Tibial nerve (tissue), 4 donors: ENCODE measurements at places on chromosomes 12 and 14.

GRCh38 chr12:119075918-119076317 lies 94.6 kb downstream of the SRRM4 start:
- no peaks in the 10 kb centered on the region for H3K27me3 ChIP-seq
- H3K4me1 ChIP-seq: no peaks in the 10 kb centered on the region
- no peak for DNase-seq
- H3K36me3 ChIP-seq: no peaks in the 10 kb centered on the region
- H3K4me3 ChIP-seq: no peak overlapping the region

DNA sequence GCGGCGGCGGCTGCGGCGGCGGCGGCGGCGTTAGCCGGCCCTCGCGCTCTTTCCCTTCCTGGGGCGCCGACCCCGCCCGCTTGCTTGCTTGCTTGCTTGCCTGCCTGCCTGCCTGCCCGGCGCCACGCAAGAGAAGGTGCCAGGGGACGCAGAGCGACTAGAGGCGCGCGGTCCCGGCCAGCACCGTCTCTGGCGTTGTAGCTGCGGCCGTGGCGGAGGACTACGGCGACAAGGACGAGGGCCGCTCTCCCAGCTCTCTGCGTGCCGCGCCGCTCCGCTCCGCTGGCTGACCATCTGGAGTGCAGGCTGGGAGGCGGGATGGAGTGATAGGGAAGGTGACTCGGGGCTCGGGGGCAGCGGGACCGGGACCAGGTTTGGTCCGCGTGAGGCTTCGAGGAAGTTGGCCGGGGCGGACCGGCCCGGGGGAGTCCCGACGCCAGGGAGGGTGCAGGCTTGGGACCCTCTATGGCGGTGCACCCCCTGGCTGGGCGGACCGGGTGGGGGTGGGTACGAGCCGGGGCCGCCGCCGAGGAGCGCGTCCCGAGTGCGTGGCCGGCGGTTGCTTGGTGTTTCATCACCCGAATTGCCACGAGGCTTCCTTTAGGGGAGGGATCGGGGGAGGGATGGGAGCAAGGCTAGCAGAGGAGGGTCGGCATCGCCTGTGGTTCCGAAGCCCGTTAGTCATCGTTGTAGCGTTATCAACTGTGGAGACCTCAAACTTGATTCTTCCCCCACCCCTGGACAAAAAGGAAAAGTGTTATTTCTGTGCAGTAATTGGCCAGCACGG lies 471 bp downstream of the XPOT start:
- peak overlapping the region; percentile 86 for H3K27ac ChIP-seq
- peak overlapping the region; percentile 99 for H3K4me3 ChIP-seq
- H3K36me3 ChIP-seq: no peaks in the 10 kb centered on the region
- H3K4me1 ChIP-seq: peaks cover 7% of the 10 kb centered on the region

DNA sequence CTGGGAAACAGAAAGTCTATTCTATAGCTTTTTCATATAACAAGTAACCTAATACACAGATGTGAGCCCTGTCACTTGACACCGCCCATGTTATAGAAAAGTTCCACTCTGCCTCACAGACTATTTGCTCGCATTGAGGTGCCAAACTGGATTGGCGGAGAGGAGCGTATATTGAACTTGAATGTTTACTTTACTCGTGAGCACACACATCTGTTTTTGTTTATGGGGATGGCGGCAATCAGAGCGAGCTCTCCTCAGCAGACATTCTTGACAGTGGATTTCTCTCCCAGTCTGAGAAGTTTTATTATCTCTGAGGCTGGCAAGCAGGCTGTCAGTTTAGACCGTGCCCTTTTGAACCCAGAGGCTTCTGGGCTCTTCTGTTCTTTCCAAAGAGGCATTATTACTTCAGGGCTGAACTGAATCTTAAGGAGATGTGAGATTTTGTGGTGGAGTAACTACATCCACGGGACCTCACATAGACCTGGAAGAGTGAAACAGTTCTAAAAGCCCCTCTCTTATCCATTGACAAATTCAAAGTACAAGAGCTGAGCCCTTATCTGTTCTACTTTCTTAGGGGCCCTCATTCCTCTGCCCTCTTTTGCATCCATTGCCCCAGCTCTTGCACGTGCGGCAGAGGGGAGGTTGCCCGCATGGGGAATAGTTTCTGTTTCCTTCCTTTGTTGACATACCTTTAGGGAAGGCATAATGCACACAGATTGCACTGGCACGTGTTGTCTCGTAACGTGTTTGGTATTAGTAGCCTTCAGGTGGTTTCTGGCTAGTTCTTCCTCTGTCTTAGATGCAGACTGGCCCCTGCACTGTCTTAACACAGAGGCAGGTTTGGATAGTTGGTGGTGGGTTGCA lies 68.2 kb downstream of the DRAM1 start:
- no peaks in the 10 kb centered on the region for H3K4me1 ChIP-seq
- H3K4me3 ChIP-seq: no peak overlapping the region

GRCh38 chr12:51021694-51022093 lies 4.5 kb downstream of the SLC11A2 start:
- no peak overlapping the region for H3K4me3 ChIP-seq
- H3K27ac ChIP-seq: peak overlapping the region; percentile 85
- no peak for DNase-seq

GRCh38 chr12:66279123-66279712 lies 23.1 kb upstream of the HELB start:
- H3K36me3 ChIP-seq: no peaks in the 10 kb centered on the region
- no peaks in the 10 kb centered on the region for H3K27me3 ChIP-seq
- no peak for DNase-seq
- H3K27ac ChIP-seq: no peak overlapping the region

- H3K4me3 ChIP-seq: no peak overlapping the region
- peaks cover 8% of the 10 kb centered on the region for H3K4me1 ChIP-seq
- no peaks in the 10 kb centered on the region for H3K27me3 ChIP-seq
- no peak overlapping the region for H3K27ac ChIP-seq
- H3K36me3 ChIP-seq: no peaks in the 10 kb centered on the region
- no peak for DNase-seq
Observed at GRCh38 chr14:95272057-95272456, 47.7 kb downstream of the CLMN start.

GRCh38 chr14:64654246-64654900 lies 49.9 kb upstream of the PLEKHG3 start:
- no peak overlapping the region for H3K4me3 ChIP-seq
- no peaks in the 10 kb centered on the region for H3K27me3 ChIP-seq
- H3K36me3 ChIP-seq: no peaks in the 10 kb centered on the region
- DNase-seq: no peak
- no peak overlapping the region for H3K27ac ChIP-seq

- no peaks in the 10 kb centered on the region for H3K36me3 ChIP-seq
- H3K4me1 ChIP-seq: no peaks in the 10 kb centered on the region
Observed at GRCh38 chr14:36944307-36945010, 227.9 kb downstream of the SLC25A21 start.

DNA sequence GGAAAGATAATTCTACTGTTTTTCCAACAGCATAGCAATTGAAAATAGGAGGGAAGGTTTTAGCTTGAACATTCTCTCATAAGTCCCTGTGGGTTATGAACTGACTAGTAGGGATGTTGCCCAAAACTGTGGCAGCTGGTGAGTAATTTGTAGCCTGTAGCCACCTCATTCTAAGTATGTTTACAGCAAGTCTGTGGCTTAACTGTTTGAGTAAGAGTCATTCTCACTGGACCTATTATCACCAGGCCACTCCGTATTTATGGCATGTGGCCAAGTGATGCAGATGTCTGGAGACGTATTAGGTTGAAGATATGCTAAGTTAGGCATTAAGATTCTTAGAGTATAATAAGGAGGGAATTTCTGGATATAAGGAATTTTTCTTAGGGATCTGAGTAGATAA lies 458.3 kb downstream of the ETNK1 start:
- H3K4me1 ChIP-seq: no peaks in the 10 kb centered on the region
- H3K27ac ChIP-seq: no peak overlapping the region
- H3K27me3 ChIP-seq: no peaks in the 10 kb centered on the region
- DNase-seq: no peak
- no peak overlapping the region for H3K4me3 ChIP-seq

- H3K27ac ChIP-seq: no peak overlapping the region
- H3K4me3 ChIP-seq: no peak overlapping the region
- H3K4me1 ChIP-seq: no peaks in the 10 kb centered on the region
Observed at GRCh38 chr12:81615026-81615588, 144.0 kb downstream of the PPFIA2 start.

DNA sequence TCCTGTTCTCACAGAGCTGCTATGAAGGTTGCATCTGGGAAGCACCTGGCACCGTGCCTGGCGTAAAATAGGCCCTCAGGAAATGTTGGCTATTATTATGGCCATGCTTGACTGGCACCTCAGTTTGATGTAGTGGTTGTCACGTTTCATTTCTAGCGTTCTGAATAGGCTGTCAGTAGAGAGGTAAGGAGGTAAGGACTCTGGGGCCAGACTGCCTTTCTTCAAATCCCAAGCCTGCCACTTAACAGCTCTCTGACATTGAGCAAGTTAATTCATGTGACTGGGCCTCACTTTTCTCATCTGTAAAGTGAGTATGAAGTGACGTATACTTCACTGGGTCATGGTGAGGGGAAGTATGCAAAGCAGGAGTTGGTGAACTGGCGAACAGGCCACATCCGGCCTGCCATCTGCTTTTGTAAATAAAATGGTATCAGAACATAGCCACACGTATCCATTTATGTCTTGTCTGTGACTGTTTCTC lies 196.2 kb downstream of the CACNA1C start:
- DNase-seq: no peak
- H3K4me1 ChIP-seq: no peaks in the 10 kb centered on the region
- no peak overlapping the region for H3K4me3 ChIP-seq
- no peak overlapping the region for H3K27ac ChIP-seq

GRCh38 chr14:70643967-70644366 lies 2.3 kb downstream of the TTC9 start:
- H3K27ac ChIP-seq: no peak overlapping the region
- no peaks in the 10 kb centered on the region for H3K4me1 ChIP-seq
- no peaks in the 10 kb centered on the region for H3K36me3 ChIP-seq
- DNase-seq: no peak
- peaks cover 50% of the 10 kb centered on the region for H3K27me3 ChIP-seq
- H3K4me3 ChIP-seq: peak overlapping the region; percentile 67

- H3K4me1 ChIP-seq: no peaks in the 10 kb centered on the region
- DNase-seq: no peak
- no peaks in the 10 kb centered on the region for H3K27me3 ChIP-seq
Observed at GRCh38 chr12:119005085-119005484, 23.7 kb downstream of the SRRM4 start.

DNA sequence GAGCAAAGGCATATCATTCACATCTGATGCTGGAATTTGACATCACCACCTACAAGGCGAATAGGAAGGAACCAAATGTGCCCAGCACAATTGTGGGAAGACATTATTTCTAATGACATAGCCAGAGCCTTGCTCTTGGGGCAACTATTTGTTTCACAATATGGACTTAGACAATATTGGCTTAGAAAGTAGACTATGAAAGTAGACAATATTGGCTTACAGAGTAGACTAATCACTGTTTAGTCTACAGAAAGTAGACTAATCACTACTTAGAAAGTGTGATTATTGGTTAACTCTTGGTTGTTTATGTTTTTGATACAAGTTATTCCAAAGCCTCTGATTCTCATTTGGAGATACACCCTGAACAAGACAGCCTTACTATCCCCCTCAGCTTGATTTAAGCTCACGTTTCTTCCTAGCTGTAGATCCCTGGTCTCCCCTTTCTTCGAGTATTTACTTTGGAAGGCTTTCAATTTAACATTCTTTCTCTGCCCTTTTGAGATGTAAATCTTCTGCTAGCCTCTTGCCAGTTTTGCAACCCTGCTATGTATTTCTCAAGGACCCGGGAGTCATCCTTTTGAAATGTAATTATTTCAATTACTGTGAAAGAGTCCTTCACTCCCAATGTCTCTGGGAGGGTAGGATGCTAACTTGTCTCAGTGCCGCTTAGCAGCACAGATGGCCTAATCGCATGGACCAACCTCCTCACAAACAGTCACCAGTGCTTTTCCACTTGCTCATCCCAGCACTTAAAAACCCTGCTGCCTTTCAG lies 843.2 kb downstream of the GALC start:
- H3K27ac ChIP-seq: no peak overlapping the region
- H3K27me3 ChIP-seq: no peaks in the 10 kb centered on the region
- DNase-seq: no peak
- H3K4me3 ChIP-seq: no peak overlapping the region
- no peaks in the 10 kb centered on the region for H3K36me3 ChIP-seq
- no peaks in the 10 kb centered on the region for H3K4me1 ChIP-seq

DNA sequence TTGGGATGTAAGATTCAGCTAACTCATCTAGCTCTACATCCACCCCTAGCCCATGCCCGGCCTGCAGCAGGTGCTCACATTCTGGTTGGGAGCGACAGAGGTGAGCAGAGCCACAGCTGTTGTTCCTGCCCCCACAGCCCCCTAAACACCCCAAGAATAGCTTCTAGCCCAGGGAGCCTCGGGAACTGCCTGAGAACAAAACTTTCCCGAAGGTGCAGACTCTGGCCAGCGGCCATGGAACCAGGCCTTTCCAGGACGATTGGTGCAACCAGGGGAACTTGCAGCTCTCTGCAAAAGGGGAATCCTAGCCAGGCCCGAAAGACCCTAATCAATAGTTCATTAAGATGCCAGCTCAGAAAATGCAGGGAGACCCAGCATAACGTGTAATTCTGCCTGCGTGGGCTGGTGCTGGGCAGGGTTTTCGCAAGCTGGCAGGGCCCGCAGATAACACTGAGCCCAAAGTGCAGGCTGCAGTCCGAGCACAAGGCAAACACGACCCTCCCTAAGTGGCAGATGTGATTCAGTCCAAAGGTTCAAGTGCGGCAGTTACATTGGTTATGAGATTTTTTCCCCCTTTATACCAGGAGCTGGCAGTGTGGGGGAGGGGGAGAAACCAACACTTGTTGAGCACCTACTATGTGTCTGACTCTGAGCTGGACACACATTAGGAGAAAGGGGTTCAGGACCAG lies 122.5 kb upstream of the MAP1LC3B2 start:
- H3K4me3 ChIP-seq: no peak overlapping the region
- peak overlapping the region; percentile 22 for H3K27ac ChIP-seq
- no peak for DNase-seq
- no peaks in the 10 kb centered on the region for H3K4me1 ChIP-seq
- no peaks in the 10 kb centered on the region for H3K27me3 ChIP-seq

GRCh38 chr12:49368240-49368600 lies 958 bp downstream of the SPATS2 start:
- DNase-seq: no peak
- H3K36me3 ChIP-seq: no peaks in the 10 kb centered on the region
- H3K4me1 ChIP-seq: peaks cover 9% of the 10 kb centered on the region
- H3K4me3 ChIP-seq: peak overlapping the region; percentile 74

DNA sequence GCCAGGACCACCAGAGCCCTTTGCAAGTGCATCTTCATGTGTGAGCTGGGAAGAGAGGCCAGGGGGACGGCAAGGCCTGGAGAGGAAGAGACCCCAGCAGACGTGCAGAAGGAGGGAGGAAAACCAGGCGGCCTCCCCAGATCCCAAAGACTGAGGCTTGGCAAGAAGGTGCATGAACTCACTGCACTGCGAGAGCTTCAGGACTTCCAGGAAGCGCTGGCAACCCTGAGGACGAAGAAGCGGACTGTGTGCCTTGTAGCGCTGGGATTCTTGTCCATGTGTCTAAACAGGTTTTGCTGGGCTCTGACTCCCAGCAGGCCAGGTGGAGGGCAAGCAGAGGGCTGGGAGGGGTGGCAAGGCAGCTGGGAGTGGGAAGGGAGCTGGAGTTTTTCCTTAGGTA lies 939 bp downstream of the TGFB3 start:
- no peaks in the 10 kb centered on the region for H3K4me1 ChIP-seq
- H3K27ac ChIP-seq: peak overlapping the region; percentile 94
- peak overlapping the region; percentile 63 for H3K4me3 ChIP-seq
